Activated gamma-delta T cell treated with Interleukin-2 at 50 U/mL for 16 hours (primary cell): ENCODE measurements at places on chromosomes 5 and 9.

DNA sequence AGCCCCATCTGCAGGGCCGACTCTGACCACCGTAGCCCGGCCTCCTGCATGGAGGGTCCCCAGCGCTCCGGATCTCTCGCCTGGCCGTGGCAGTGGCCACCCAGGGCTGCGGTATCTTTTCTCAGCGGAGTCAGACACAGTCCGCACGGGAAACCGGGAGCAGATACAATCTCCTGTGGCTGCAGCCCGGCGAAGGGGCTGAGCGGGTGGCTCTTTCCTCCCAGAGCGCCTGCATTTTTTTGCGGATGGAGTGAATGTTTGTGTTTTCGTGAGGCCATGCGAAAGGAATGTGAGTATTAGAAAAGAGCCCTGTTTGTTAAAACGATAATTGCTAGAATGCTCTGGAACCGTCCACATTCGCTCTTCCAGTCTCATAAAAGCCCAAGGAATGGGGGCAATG lies 53.4 kb upstream of the PTCH1 start:
- DNase-seq = no peak

GRCh38 chr9:265209-265870 lies 50.7 kb downstream of the DOCK8 start:
- no peak for DNase-seq

DNA sequence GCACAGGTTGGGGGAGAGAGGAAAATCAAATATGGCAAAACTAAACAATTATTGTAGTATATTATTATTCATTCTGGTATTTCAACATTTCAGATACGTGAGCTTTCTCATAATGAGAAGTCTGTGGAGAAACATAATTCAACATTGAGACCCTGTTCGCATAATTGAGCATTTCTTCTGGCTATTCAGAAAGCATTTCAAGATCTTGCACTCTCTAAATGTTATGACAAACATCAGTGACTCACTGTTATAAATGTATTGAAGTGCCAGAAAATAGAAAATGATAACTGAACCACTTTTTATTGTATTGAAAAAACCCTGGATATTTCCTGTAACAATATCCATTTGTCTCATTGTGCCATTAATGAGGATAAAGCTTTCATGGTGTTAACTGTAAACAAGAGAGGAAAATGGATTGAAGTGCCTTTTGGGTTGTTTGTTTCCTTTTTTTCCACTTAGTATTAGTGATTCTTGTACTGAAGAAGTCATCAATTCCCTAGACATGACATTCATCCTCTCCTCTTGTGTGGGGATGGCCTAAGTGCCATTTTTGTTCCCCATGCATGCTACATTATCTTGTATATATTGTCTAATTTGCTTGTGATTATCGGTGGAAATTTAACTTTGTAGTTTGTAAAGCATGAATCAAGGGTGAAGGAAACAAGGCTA lies 124.6 kb downstream of the CAMK4 start:
- DNase-seq = no peak

DNA sequence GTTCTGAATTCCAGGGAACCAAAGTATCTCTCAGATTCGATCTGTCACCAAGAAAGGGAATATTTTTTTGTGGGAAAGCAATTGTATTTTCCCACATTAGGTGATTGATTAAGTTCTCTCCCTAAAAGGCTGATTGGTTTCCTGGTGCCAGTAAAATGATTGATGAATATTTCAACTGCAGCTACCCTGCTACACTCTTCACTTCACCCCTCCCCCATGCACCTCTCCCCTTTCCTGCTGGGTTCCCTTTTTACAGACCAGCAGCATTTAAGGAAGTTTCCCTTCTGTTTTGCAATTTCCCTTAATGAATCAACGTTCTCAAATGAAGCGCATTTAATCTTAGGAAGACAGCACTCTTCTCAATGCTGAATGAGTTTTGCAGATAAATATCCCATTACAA lies 13.1 kb downstream of the NR6A1 start:
- DNase-seq = no peak

DNA sequence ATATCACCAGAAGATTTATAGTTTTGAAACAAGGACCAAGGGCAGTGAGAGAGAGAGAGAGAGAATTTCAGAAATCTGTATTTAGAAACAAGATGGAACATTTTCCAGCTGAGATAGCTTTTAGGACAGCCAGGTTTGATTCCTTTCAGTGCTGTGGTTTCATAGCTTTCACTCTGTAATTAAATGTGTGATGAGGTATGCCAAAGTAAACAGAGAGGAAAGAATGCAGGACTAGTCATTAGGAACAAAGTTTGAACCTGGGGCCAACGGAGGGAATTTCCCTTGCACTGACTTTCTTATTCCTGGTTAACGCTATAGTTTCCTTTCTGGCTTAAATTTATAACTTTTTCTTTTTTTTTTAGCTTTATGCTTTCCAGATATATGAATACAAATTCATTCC lies 10.0 kb upstream of the CCL28 start:
- no peak for DNase-seq

DNA sequence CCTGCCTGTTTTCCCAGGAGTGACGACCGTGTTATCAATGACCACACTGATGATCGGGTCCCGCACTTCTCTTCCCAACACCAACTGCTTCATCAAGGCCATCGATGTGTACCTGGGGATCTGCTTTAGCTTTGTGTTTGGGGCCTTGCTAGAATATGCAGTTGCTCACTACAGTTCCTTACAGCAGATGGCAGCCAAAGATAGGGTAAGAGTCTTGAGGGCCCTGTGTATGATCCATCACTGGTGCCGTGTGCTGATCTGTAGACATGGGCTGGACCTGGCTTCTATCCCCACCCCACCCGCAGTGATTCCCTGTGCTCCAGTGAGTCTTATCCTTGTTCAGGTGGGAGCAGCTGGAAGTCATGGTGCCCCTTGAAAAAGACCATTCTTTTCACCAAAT lies 26.0 kb downstream of the GABRP start:
- DNase-seq = no peak

DNA sequence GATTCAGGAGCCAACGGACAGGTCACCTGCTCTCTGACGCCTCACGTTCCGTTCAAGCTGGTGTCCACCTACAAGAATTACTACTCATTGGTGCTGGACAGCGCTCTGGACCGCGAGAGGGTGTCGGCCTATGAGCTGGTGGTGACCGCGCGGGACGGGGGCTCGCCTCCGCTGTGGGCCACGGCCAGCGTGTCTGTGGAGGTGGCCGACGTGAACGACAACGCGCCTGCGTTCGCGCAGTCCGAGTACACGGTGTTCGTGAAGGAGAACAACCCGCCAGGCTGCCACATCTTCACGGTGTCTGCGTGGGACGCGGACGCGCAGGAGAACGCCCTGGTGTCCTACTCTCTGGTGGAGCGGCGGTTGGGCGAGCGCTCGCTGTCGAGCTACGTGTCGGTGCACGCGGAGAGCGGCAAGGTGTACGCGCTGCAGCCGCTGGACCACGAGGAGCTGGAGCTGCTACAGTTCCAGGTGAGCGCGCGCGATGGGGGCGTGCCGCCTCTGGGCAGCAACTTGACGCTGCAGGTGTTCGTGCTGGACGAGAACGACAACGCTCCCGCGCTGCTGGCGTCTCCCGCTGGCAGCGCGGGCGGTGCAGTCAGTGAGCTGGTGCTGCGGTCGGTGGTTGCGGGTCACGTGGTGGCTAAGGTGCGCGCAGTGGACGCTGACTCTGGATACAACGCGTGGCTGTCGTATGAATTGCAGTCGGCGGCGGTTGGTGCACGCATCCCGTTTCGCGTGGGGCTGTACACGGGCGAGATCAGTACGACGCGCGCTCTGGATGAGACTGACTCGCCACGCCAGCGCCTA lies 1.7 kb downstream of the PCDHA10 start:
- DNase-seq = no peak

DNA sequence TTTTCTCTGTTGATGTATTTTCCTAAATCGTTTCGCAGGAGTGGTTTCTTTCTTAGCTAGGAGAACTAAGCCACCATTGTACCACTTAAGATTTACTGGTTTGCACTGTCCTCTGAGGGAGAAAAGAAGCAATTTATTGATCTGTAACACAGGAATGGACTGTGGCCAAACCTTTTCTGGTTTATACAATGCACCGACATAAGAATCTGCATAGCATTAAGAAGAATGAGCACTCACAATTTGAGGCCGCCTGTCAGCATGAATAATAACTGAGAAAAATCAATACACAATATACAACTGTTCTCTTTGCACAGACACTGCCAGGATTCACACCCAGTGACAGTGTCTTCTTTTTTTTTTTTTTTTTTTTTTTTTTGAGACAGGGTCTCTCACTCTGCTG lies 168.6 kb upstream of the DMRT1 start:
- DNase-seq = no peak

GRCh38 chr9:90107726-90108655 lies 503.2 kb downstream of the GADD45G start:
- DNase-seq = no peak

DNA sequence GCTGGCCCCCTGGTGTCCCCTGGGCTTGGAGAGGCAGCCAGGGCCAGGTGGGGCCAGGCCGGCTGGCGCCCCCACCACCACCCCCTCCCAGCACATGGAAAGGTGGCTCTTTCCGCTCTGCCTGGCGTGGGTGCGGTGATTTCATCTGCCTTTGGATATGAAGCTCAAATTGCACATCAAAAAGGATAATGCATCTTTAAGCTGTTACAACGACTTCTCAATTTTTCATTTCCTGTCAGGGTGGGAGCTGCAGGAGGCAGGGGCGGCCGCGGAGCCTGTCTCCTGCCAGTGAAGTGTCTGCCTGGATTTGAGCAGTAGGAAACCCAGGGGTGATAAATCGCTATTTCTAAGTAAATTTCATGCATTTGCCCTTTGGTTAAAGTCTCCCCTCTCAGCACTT lies 169.2 kb upstream of the MVB12B start:
- no peak for DNase-seq

- no peak for DNase-seq
Measured at GRCh38 chr5:4348423-4348822, 752.8 kb downstream of the IRX1 start.

DNA sequence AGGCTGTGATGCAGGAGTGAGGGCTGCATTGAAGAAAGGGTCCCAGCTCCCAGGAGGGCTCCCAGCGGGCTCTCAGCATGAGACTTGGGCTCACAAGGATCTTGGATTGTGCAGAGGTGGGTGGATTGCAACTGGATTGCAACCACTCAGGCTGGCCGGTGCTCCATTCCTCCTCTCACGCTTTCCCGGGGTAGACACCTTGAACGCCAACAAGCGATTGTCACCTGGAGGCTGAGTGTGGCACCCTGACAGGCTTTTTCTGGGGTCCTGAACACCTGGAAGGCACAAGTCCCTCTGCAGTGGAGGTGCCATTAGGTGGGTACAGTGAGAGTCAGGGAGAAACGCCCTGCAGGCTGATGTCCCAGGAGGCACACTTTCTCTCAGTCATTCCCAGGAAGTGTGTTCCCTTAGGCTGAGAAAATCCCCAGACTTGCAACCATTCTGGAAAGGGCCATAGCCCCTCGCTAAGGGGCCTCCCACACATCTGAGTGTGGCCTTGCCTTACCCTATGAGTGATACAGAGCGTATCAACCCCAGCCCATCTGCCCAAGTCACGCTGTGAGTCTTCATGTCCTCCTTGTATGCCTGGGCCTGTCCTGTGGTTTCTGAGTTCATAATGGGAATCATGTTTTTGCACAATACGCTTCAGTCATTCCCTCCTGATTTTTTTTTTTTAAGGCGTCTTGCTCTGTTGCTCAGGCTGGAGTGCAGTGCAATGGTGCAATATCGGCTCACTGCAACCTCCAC lies 488.1 kb downstream of the IRX1 start:
- no peak for DNase-seq

GRCh38 chr5:55609413-55609812 lies 74.6 kb upstream of the PLPP1 start:
- DNase-seq = no peak

DNA sequence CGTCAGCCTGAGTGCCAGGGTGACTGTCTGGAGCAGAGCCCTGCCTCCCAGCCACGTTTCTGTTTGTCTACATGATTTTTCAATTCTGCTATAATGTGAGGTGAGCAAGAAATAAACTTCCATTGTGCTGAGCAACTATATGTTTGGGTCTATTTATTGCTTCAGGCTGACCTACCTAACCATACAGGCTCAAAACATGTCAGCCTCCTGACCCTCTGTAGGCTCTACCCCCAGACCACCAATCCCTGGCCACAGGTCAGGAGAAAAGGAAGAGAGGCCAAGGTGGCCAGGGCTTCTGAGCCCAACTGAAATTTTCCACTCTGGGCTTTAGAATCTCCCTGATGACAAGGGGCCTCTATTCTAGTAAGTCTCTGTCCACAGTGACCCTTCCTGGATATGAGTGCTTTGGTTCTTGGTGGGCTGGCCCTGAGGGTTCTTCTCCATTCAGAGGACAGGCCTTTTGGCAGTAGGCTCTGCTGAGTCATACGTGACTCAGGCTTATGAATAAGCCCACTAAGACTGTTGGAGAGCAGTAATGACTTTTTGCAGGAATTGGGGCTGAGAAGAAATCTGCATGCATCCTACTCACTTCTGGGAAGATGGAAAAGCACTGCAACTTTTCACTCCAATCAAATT lies 117.2 kb upstream of the TBCA start:
- no peak for DNase-seq

GRCh38 chr5:124402144-124402581 lies 344.3 kb downstream of the ZNF608 start:
- no peak for DNase-seq

DNA sequence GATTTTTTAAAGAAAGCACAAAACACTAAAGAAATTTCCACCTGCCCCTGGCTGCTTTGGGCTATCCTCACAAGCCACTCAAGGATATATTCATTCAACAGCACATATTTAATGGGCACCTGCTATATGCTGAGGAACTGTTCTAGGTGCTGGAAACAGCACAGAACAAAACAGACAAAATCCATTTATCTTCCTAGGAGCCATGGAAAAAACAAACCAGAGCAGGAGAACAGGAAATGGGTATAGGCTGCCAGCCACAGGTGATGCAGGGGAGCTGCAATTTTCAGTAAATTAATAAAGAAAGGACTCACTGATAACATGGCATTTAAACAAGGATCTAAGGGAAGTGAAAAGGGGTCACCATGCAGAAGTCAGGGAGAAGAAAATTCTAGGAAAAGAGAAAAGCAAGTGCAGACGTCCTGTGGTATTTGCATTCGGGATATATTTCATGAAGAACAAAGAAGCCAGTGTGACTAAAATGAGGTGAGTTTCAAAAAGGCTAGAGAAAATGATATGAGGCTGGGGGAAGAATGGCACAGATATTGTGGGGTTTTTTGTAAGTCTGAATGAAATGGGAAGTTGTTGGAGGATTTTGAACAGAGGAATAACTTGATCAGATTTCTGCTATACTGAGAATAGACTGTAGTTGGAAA lies 152.2 kb downstream of the ADAMTSL1 start:
- DNase-seq = no peak
